ENCODE measurements at places on chromosomes 7 and 10.

- DNase-seq: no peak
Observed at GRCh38 chr10:59648711-59649201, 60.9 kb downstream of the SLC16A9 start.

DNA sequence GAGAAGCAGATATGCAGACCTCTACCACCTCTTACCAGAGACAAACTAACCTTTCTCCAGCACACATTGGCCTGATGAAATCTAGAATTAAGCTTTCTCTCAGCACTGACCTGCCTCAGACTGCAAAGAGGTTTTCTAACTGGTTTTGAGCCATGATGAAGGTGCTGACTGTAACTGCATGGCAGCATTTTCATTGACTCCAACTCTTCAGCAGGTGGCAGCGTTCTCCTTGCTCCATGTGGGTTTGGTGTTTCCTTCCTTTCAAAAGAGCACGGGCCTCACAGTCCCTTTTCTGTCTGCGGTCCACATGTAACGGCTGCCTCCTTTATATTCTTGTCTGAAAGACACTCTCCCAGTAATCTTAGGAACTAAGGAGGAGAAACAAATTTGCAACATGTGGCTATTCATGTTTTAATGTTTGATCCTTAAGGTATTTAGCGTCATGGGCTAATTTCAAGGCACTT, 12.6 kb downstream of the KLLN start:
- DNase-seq: peak; percentile 36

GRCh38 chr7:143003393-143004051, 23.4 kb downstream of the OR9A2 start:
- peak; percentile 65 for DNase-seq

- no peak for DNase-seq
Observed at GRCh38 chr10:10831085-10831484, 186.6 kb upstream of the CELF2 start.

DNA sequence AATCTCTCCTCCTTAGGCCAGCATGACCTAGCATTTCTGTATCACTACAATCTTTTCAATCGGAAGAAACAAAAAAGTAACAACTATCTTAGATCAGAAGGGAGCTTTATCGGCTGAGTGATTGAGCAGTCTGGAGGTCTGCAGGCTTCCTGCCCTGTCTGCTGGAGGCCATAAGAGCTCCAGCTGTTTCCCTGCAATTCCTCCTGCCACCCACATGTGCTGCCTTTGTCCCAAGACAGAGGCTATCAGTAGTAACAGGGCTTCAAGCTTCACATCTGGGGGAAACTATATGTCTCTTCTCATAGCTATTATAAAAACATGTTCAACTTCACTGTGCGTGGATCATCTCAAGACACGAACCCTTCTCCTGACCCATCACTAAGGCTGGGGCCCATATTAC, 70.1 kb upstream of the VWC2 start:
- no peak for DNase-seq

- DNase-seq: no peak
Observed at GRCh38 chr7:103009466-103010185, 65.0 kb downstream of the FBXL13 start.

DNA sequence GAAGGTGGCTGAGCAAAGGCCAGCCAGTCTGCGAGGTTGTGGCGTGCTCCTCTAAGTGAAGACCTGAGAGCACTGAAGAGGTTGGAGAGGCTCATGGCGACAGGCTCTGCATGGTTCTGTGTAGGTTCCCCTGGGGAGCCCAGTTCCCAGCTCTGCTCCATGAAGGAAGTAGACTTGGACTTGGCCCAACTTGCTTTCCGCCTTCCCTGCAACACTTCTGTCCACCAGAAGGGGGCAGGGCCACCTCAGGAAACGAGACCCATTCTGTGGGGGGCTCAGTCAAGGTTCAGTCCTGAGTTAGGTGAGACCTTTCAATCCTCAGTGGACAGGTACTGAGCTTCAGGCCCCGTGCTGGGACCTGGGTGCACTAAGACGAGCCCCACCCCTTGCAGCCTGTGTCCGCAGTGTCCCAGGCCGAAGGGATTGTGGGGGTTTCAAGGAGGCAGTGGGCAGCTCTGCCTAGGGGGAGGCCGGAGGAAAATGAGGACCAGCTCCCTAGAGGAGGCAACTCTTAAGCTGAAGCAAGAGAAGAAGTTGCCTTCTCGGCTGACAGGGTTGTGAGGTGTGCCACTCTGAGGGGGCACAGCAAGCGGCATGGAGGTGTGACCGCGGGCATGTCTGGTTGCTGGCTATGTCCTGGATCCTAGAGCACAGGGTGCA, 15.0 kb upstream of the PCBD1 start:
- peak; percentile 57 for DNase-seq
